ENCODE measurements at places on chromosomes 3 and 15.

- no peak for DNase-seq
Measured at GRCh38 chr3:172577987-172578570, 54.8 kb upstream of the TNFSF10 start.

DNA sequence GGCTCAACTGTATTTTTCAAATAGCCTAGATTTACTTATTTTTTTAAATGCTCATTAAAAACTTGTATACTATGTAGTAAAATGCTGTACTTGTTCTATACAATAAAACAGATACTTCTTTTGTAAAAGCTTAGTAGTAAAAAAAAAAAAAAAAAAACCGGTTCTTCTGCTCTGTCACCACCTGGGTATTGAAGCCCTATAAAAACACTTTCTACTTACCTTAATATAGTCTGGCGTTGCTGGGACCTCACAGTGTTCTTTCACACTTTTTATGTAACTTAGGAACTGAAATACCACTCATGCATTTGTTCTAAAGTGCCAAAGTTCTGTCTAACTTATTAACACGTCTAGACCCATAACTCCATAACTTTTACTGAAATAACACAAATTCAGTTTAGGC is 61.4 kb downstream of the TASOR start:
- no peak for DNase-seq

DNA sequence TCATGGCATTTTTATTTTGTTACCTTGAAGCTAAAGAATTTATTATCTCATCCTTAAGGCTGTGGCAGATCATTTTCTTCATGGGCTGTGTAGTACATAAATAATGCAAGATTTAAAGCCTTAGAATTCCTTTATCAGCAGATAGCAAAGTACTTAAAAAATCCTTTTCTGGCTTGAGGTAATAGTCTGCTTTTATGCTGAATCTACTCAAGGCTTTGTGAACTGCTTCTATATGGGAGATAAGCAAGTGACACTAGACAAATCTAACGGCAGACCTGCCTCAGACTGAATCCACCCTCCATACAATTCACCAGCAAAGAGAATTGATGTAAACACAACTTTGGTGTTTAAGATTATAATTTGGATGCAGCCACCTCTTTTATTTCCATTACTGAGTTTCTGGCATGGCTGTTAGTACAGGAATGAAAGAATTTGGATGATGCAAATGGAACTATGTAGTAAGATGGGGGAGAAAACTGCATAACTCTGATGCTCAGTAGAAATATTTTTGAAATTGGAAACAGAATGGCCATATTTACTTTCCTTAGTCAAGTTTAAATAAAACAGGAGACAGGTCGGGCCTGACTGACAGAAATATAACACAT is 1121.5 kb downstream of the NAALADL2 start:
- DNase-seq = peak; percentile 68

DNA sequence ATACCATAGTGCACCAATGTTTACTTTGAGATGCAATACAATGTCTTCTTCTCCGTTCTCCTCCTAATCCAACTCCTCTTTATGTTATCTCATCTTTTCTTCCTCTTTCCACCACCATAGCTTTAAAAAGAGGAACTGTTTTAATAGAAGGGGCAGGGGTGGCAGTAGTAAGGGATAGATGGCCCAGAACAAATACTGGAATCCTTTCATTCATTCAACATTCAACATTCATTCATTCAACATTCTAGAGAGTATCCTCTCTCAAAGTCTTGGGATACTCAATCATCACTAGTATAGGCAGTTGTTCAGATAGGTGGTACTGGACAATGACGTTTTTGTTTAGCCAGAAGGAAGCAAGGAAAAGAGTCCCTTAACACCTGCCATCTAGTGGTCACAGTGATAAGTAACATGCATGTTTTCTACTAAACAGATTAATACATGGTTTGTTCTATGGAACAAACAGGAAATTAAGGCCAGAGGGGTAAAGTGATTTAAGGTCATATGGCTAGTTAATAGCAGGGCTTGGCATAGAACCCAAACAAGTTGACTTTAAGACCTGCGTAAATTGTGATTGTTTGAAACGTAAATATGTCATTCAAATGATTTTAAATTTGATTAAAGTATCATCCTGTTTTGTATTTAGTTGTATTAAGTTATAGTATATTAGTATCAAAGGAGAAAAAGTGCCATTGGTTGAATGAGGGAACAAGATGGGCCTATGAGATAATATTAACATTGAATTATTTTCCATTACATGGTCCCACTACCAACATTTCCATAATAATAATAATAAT is 26.9 kb upstream of the EHHADH start:
- peak; percentile 42 for DNase-seq

DNA sequence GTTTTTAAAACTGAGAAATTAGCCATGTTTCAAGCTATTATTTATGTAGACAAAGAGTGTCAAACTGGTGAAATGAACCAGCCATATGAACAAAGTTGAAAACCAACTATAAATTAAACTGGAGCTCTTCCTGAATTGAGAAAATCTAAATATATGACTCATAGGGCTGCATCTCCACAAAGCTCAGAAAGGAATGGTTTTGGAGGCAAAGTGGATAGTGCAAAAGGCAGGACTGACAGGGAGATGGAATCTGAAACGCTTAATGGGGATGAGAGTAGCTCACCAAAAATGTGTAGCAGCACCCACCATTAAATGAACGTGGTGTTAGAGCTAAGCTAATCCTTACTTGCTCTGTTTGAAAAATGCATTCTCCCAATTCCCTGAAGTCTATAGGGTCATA is 1066.0 kb downstream of the AGBL1 start:
- DNase-seq = no peak
